SHP77 treated with DMSO at 0.1 percent for 48 hours (cell line): ENCODE measurements at places on chromosomes 12 and 14.

DNA sequence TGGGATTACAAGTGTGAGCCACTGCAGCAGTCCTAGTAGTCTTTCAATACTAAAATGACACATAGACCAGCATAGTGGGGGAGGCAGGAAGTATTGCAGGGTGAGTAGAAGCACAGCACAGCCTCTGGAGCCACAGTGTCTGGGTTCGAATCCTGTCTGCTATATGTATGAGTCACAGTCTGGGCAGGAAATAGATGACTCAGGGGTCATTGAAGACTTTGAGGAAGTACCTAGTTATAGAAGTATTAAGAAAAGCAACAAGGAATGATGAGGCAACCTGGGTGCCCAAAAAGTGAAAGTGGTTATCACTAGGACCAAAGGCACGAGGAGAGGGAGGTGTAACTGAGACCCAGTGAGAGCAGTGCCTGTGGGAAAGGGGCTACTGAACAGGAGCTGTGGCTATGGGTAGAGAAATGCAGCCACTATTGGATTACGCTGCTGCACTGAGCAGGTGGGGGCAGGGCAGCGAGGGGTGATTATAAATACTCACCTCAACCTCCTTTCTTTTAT is 124.0 kb downstream of the PDE3A start:
- DNase-seq: no peak

DNA sequence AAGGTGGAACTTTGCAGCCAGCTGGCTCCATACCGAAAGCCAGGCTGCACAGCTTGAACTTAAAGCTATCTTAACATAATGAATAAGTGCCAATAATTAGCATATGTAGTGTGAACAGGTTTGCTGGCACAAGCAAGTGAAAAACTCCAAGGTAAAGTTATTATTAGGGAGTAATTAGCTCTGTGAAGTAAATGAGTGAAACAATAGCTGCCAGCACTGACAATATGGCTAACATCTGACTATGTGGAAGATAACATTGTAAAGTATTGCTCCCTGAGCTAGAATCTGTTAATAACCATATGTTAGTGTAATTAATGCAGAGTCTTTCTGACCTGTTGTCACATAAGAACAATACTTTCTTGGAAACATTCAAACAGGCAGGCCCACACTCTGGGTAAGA is 246.4 kb downstream of the SOX5 start:
- DNase-seq: no peak

DNA sequence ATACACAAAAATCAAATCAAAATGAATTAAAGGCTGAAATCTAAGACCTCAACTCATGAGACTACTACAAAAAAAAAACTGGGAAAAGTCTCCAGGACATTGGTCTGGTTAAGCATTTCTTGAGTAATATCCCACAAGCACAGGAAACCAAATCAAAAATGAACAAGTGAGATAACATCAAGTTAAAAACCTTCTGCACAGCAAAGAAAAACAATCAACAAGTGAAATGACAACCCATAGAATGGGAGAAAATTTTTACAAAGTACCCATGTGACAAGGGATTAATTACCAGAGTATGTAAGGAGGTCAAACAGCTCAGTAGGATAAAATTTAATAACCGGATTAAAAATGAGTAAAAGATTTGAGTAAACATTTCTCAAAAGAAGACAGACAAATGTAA is 338.7 kb downstream of the SLC16A7 start:
- no peak for DNase-seq

GRCh38 chr12:12210983-12211382 is 55.9 kb downstream of the LRP6 start:
- DNase-seq: no peak

DNA sequence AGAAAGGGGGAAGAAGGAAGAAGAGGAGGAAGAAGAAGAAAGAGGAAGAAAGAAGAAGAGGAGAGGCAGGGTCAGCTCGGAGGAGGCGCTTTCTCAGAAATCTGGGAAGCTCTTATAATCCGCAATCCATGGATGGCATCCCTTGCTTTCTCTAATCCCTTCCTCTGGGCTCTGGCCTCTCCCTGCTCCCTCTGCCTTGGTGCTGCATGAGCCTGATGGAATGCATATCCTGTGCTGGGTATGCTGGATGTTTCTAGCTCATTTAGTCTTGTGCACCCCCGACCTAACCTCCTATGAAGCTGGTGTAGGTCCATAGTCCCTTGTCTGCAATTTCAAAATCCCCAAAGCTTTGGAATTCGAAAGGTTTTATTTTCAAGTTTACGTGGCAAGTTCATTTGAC is 94.2 kb upstream of the MYL2 start:
- DNase-seq: no peak

DNA sequence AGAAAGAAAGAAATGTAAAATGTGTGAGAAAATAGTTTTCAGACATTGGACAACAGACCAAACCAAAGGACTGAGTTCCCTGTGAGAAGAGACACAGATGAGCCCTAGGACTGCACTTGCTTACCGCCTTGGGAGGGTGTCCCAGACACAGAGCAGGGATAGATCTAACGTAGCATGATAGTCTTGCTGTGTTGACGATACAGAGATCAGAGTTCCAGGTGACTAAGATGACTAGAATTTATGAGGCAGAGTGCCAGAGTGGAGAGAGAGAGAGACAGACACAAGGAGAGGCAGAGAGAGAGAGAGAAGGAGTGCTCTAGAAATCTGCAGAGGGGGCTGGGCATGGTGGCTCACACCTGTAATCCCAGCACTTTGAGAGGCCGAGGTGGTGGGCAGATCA is 148.2 kb upstream of the LMNTD1 start:
- no peak for DNase-seq

DNA sequence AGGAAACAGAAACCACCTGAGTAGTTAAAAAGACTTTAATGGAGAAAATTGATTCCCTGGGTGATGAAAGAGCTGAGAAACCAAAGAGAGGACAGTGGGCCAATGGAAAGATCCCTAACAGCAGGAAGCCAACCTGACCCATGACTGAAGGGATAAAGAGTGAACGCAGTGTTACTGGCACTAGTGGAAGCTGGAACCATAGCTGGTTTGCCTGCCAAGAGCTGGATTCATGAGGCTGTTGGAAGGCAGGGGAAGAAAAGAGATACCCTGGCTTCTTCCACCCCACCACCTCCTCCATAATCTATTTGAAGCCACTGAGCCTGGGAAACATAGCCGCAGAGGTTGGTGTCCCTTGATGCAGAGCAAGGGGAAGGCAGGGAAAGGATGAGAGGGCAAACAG is 125.5 kb upstream of the PRKD1 start:
- DNase-seq: no peak

- DNase-seq: no peak
Observed at GRCh38 chr12:5941907-5942306, 3.2 kb downstream of the ANO2 start.

DNA sequence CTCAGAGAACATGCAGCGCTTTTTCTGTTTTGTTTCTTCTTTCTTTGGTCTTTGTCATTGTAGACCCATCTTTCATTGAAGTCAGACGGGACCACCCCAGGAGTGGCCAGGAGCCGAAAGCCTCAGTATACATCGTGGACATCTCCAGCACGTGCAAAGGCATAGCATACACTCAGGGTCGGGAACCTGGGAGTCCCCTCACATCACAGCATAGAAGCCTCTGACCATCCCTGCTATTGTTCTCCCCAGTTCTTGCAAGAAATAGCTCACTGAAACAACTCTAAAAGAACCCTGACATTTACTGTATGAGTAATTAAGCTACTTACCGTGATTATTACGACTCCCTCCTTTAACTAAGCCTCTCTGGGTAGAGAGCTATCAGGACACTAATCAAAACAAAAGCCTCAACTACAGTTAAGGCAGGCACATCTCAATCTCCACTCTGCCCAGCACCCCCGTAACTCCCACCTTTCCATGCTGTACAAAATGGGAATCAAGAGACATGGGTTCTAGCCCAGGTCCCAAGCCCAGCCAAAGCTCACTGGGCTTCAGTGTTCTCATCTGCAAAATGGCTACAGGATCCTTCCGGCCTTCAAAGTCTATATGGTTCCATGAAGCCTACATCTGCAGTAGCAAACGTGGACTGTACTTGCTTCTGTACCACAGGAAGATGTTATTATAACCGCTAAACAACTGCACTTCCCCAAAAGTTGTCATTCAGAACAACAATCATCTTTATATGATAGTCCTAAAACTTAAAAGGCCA is 6.7 kb downstream of the CCDC88C start:
- DNase-seq: no peak

DNA sequence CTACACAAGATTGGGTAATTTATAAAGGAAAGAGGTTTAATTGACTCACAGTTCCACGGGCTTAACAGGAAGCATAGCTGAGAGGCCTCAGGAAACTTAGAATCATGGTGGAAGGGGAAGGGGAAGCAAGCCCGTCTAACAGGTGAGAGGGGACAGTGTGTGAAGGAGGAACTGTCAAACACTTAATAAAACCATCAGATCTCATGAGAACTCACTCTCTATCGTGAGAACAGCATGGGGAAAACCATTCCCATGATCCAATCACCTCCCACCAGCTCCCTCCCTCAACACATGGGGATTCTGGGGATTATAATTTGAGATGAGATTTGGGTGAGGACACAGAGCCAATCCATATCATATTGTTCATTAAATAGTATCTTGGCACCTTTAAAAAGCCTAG is 56.1 kb downstream of the EPS8 start:
- no peak for DNase-seq

DNA sequence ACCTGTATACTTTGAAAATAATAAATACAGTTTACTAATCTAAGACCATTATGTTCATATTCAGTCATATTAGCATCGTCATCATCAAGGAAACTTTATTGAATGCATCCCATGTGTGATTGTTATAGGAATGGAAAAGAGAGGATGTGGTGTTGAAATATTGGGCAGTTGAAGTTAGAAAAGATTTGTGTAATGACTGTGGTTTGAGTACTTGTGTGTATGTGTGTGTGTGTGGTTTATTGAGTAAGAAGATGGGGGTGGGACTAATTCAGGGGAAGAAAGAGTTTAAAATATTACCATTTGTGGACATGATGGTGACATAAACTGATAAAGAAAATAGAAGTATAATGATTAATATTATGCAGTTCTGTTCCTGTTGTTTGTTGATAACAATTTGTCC is 238.7 kb upstream of the SEL1L start:
- DNase-seq: no peak

DNA sequence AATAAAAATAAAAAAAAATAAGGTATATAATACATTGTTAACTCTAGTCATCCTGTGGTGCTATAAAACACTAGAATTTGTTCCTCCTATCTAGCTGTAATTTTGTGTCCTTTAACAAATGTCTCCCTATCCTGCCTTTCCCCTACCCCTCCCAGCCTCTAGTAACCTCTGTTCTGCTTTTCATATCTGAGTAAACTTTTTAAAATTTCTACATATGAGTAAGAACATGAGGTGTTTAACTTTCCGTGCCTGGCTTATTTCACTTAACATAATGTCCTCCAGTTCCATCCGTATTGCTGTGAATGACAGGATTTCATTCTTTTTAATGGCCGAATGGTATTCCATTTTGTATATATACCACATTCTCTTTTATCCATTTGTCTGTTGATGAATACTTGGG is 71.3 kb upstream of the GNG2 start:
- DNase-seq: no peak

DNA sequence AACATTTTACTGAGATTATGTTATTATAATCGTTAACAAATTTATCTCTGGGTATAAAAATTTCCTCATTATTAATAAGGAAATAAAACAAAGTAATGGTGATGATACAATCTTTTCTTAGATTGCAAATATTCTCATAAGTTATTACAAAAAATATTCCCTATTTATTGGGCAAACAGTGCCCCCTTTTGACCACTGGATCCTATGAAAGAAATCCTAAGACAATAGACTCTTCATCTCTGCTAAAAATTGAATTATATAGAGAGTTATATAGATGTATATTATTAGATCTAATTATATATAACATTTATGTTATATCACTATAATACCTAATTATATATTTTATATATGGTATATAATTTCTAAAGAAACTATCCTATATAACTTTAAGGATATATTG is 94.2 kb upstream of the FGD4 start:
- DNase-seq: peak; percentile 11

DNA sequence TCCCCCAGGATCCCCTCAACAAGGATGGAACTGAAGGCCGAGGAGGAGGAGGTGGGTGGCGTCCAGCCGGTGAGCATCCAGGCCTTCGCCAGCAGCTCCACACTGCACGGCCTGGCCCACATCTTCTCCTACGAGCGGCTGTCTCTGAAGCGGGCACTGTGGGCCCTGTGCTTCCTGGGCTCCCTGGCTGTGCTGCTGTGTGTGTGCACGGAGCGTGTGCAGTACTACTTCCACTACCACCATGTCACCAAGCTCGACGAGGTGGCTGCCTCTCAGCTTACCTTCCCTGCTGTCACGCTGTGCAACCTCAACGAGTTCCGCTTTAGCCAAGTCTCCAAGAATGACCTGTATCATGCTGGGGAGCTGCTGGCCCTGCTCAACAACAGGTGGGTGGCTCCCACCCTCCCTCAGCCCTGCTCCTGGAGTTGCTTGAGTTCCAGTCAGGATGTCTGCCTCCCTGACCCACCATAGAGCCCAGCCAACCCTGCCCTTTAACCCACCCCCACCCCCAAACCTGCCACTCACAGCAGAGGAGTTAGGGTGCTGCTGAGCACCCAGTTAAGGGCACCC is 1.4 kb downstream of the ASIC1 start:
- DNase-seq: no peak

DNA sequence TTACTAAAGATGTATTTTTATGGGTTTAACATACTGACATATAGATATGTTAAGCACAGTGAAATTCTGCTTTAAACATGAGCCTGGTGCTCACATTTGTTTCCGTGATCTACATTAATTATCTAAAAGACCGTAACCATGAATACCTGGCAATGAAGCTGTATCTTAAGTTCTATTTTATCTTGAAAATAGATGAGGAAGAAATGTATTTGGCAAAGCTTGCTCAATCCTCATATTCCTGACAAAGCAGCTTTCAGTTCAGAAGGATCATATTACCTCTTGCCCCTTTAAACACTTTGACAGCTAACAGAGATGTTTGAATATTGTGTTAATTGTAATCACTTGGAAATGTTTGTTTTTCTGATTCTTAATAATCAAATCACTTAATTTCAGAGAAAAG is 9.8 kb downstream of the EPYC start:
- no peak for DNase-seq

DNA sequence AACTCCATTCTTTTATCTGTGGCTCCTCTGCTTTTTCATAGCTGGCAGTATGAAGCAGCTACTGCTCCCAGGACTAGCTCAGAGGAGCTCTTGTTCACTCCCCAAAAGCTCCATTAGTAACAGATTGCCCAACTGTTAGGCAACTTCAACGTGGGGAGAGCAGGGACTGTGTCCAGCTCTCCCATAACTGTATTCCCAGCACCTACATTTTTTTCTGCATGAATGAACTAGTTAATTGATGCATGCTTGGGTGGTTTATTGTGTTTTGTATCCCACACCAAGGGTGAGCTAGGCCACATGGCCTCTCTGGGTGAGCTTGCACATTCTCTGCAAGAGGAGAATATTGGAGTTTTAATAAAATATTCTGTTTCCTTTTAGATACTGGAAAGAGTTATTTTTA is 15.2 kb downstream of the STON2 start:
- no peak for DNase-seq

DNA sequence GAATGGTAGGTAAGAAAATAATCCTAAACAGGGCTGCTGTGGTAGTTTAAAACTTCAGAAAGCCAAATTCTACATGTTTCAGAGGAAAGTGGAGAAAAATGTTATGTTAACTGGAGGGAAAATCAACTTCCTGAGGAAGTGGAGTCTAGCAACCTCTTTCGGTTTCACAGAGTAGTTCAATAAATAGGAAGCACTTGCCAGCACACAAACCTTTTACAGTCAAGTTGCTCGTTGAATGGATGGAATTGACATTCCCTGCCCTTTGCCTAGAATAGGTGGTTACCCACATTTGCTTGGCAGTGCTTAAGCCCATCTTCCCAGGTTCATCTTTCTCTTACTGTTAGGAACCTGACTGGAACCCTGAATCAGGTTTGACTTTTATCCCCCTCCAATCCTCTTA is 15.9 kb downstream of the ANKRD13A start:
- no peak for DNase-seq
